Karpas-422 (cell line): ENCODE measurements at places on chromosomes 2 and 18. TPM values are rescaled to one million over a fixed set of nuclear protein-coding genes. Genes with fewer than 3 reads are reported as not detected.

DNA sequence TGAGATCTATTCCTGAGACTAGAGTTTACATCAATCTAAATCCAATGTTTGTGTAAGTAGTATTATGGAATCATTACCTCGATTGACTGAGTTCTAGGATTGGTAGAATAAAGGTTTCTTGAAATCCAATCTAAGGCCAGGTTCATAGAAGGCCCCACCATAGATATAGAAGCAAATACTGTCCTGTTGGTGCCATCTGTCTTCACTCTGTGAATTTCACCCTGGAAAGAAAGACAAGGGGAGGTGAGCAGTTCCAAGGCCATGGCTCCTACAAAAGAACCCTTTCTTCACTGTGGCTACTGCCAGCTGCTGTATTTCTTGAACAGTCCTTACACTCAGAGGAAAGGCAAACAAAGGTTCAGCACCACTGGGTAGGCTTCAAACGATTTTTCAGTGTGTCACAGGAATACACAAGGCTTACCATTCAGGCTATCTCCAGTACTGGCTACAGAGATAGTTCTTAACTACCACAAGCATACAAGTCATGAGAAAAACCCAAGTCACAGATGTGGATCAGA, 137.0 kb downstream of the LRP2 start:
- H3K27ac ChIP-seq = no peak overlapping the region
- H3K4me1 ChIP-seq = no peaks in the 10 kb centered on the region
- no peaks in the 10 kb centered on the region for H3K36me3 ChIP-seq
- H3K4me3 ChIP-seq = no peak overlapping the region
- H3K27me3 ChIP-seq = no peaks in the 10 kb centered on the region

DNA sequence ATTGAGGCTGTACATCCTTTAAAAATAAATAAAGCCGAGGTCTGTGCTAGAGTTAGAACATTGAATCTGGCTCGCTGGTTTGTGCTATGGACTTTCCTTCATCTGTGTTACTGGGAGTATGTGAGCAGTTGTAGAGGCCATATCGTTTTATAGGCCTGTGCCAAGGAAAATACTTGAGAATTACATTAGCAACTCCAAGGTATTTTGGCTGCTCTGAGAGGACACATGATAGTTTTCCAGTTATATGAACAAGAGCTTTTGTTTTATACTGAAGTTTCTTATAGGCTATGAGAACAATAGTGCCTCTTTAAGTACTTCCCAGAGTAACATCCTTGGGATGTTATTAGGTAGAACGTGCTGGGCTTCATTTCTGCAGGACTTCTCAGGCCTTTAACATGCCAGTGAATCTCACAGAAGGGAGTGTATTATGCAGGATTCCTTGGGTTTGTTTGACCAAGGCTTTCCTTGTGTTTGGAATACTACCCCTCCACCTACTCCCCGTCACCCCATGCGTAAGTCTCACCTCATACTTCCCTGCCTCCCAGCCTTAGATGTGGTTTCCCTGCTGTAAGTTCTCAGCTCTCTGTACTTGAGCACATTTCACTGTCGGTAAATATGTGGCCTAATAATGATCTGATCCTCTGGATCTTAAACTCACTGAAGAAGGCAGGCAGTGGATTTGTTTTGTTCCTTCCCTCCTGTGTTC, 21.0 kb downstream of the TCF7L1 start:
- no peak overlapping the region for H3K4me3 ChIP-seq
- no peaks in the 10 kb centered on the region for H3K4me1 ChIP-seq
- DNase-seq = no peak

- H3K27me3 ChIP-seq = no peaks in the 10 kb centered on the region
- no peak for DNase-seq
- H3K36me3 ChIP-seq = no peaks in the 10 kb centered on the region
- H3K4me1 ChIP-seq = peaks cover 24% of the 10 kb centered on the region
These were observed 3.0 kb upstream of the AMMECR1L start for GRCh38 chr2:127888772-127889171.

DNA sequence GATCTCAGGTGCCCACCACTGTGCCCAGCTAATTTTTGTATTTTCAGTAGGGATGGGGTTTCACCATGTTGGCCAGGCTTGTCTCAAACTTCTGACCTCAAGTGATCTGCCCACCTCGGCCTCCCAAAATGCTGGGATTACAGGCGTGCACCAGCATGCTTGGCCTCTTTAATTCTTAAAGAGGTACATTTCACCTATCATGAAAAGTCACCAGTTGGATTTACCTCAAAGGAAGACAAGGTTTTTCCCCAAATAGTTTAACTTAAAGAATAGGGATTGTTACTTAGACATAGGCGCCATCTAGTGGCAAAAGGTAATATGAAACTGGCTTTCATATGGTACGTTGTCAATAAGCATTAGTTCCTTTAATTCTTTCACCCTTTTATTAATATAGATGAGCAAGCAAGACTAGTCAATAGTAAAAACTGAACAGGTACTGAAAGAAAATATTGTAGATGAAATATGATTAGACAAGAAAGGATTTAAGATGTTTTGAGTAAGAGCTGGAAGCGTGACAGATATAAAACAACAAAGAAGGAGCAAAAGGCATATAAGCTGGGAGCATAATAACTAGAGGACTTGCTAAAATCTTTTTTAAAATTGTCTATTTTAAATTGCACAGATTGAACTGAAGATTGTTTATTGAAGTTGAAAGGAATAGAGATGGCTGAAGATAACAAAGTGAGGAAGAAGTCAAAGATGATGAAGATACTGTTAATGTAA, 35.0 kb upstream of the PSMD14 start:
- no peaks in the 10 kb centered on the region for H3K36me3 ChIP-seq
- H3K4me3 ChIP-seq = no peak overlapping the region
- H3K27ac ChIP-seq = no peak overlapping the region
- DNase-seq = peak; percentile 92

DNA sequence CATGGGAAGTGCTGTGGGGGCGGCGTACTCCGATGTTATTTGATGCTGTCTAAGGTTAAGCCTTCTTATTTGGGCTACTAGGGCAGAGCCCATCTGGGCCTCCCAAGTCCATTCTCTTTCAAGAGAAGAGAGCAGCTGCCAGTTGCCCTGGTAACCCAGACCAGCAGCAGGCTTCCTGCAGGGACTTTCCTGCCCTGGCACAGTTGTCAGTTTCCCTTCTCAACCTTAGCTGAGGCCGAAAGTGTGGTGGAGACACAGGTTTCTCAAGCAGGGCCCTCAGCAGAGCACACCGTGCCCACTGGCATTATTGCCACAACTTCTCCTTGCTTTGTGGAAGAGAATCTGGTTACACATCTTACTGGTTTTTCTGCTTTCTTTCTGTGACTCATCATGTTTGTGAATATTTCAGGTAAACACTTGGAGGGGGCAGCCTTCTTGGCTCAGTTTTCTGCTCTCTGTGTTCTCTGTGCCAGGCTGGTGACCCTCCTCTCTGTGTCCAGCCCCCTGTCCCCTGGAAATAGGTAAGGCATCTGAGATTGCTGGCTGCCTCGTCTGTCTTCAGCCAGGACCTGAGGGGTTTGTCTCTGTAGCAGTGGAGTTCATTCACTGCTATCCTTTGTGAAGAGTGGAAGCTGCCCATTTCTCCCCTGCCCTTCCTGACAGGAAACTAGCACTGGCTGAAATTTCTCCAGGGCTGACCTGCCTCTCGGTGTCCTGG, 111.0 kb downstream of the B3GNT2 start:
- H3K4me1 ChIP-seq = no peaks in the 10 kb centered on the region
- no peak for DNase-seq
- no peak overlapping the region for H3K27ac ChIP-seq
- H3K36me3 ChIP-seq = no peaks in the 10 kb centered on the region
- H3K4me3 ChIP-seq = no peak overlapping the region

Gene ACTG2
- total RNA-seq = not detected in 2 replicates

Gene CRYGC
- not detected in 2 replicates for total RNA-seq

Gene NAGK
- 38.2 and 57.3 TPM in 2 replicates for total RNA-seq
